ENCODE measurements at places on chromosomes 7 and 10.

- peaks cover 10% of the 10 kb centered on the region for H3K27me3 ChIP-seq
- H3K36me3 ChIP-seq, result no peaks in the 10 kb centered on the region
- no peak for DNase-seq
- no peak overlapping the region for H3K27ac ChIP-seq
- peaks cover 3% of the 10 kb centered on the region for H3K4me1 ChIP-seq
- H3K4me3 ChIP-seq, result no peak overlapping the region
These were observed 7.2 kb upstream of the EPHA1 start for GRCh38 chr7:143415742-143416397.

DNA sequence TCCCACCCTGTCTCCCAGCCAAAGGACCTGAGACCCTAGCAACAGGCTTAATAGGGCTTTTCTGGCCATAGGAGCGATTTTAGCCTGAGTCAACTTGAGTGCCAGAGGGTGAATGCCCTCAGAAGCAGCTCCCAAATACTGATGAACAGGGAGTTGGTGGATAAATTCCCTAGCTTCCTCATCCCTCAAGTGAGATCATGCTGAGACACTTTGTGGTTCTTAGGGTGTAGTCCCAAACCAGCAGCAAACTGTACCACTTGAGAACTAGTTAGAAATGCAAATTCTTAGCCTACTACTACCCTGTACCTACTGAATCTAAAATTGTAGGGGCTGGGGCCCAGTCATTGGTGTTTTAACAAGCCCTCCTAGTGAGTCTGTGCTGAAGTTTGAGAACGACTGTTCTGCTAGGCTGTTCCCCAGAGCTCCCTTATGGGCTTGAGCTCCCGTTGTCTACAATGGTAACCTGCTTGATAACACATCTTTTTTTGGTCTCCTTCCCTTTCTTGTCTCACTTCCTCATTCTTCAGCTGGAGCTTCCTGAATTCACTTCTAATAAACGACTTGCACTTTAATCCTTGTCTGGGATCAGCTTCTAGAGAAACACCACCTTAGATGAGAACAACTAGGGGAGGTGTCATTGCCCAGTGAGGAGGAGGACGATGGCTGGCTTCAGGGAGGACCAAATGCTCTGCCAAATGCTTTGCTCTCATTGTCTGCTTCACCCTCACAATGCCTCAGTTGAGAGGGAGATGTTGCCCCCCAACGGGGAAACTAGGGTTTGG is 18.2 kb upstream of the CDH23 start:
- peaks cover 31% of the 10 kb centered on the region for H3K4me1 ChIP-seq
- no peaks in the 10 kb centered on the region for H3K27me3 ChIP-seq
- H3K27ac ChIP-seq, result peak overlapping the region; percentile 11
- no peaks in the 10 kb centered on the region for H3K36me3 ChIP-seq
- DNase-seq, result peak; percentile 70

GRCh38 chr10:133457100-133457841 is 3.5 kb downstream of the SCART1 start:
- no peaks in the 10 kb centered on the region for H3K4me1 ChIP-seq
- DNase-seq, result no peak

GRCh38 chr10:48336978-48337599 is 30.6 kb downstream of the MAPK8 start:
- no peaks in the 10 kb centered on the region for H3K4me1 ChIP-seq
- H3K27me3 ChIP-seq, result no peaks in the 10 kb centered on the region
- no peak overlapping the region for H3K27ac ChIP-seq
- H3K36me3 ChIP-seq, result peaks cover 5% of the 10 kb centered on the region

GRCh38 chr10:110755781-110756180 is 111.6 kb downstream of the RBM20 start:
- no peak overlapping the region for H3K4me3 ChIP-seq
- no peaks in the 10 kb centered on the region for H3K36me3 ChIP-seq
- H3K4me1 ChIP-seq, result no peaks in the 10 kb centered on the region
- no peaks in the 10 kb centered on the region for H3K27me3 ChIP-seq
- H3K27ac ChIP-seq, result no peak overlapping the region

- no peak overlapping the region for H3K27ac ChIP-seq
- H3K4me1 ChIP-seq, result peaks cover 9% of the 10 kb centered on the region
- H3K36me3 ChIP-seq, result no peaks in the 10 kb centered on the region
- H3K27me3 ChIP-seq, result no peaks in the 10 kb centered on the region
- H3K4me3 ChIP-seq, result no peak overlapping the region
These were observed 7.2 kb downstream of the ANTXRL start for GRCh38 chr10:46293832-46294640.

GRCh38 chr10:119415536-119416503 is 126.7 kb downstream of the RGS10 start:
- H3K36me3 ChIP-seq, result peaks cover 19% of the 10 kb centered on the region
- no peaks in the 10 kb centered on the region for H3K27me3 ChIP-seq
- peaks cover 8% of the 10 kb centered on the region for H3K4me1 ChIP-seq
- no peak overlapping the region for H3K27ac ChIP-seq
- no peak for DNase-seq

GRCh38 chr10:43408331-43408709 is 666 bp downstream of the HNRNPF start:
- no peak for DNase-seq
- peak overlapping the region; percentile 100 for H3K27ac ChIP-seq
- peak overlapping the region; percentile 91 for H3K4me3 ChIP-seq
- H3K36me3 ChIP-seq, result peaks cover 1% of the 10 kb centered on the region
- no peaks in the 10 kb centered on the region for H3K27me3 ChIP-seq

- H3K27me3 ChIP-seq, result no peaks in the 10 kb centered on the region
- no peaks in the 10 kb centered on the region for H3K36me3 ChIP-seq
- no peak overlapping the region for H3K27ac ChIP-seq
- no peak overlapping the region for H3K4me3 ChIP-seq
These were observed 85.1 kb downstream of the C10orf90 start for GRCh38 chr10:126585249-126586017.

DNA sequence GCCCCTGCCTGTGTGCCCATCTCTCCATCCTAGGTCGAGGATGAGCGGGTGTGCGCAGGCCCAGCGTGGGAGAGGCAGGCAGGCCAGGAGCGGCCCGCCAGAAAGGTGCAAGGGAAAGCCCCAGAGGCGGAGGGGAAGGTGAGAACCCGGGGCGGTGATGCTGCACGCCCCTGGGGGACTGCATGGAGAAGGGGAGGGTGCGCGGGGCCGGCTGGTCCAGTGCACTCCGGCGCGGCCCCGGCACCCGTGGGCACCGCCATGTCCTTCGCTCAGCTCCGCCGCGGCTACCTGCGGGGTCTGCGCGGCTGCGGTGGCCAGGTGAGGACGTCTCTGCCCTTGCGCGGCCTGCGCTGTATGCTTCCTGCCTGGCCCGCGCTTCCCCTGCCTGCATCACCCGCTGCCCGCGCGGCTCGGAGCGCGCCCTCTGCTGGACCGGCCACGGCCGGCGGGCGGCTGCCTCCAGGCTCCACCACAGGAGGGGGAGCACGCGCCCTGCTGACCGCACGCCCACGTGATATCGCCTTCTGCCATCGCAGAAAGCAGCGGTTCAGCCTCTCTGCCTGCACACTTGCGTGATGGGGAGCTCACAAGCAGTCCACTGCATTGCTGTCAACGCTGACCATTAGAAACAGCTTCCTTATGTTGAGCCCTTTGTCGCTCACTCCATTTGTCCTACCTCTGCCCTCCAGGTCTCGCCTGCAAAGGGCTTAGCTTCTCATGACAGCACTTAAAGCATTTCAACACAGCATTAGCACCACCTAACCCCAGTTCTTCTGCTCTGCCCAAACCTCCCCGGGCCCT is 73.9 kb downstream of the CXCL12 start:
- peak; percentile 47 for DNase-seq
- H3K27ac ChIP-seq, result no peak overlapping the region
- no peaks in the 10 kb centered on the region for H3K36me3 ChIP-seq
- H3K4me1 ChIP-seq, result no peaks in the 10 kb centered on the region

DNA sequence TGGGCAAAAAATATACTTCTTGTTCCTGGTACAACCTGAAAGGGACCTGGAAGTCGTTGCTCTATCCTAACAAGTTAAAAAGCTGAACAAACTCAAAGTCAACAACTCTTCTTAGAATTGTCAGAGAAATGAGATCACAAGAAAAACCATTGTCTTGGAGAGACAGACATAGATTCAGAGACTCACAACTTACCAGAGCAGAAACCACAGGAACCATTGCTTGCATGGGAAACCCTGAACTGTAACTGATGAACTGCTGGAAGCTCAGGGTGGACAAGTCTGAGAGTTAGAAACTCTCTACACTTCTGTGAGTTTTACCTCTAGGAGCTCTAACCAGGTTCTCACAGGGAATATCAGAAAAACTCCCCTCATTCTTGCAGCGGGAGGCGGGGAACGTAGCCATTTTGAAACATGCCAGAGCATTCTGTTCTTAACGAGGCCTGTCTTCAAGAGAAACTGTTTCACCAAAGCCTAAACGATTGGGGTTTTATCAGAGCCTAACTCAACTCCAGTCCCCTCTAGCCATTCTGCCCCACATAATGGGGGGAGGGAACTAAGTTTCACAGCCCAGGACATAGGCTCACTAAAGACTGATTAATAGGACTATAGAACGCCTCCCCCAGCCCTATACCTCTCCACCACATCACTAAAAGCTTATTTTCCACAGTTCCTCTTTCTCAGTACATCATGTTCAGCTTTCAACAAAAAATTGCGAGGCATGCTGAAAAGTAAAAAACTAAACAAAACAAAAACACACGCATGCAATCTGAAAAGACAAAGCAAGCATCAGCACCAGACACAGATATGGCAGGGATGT is 12.0 kb upstream of the GSDME start:
- H3K36me3 ChIP-seq, result no peaks in the 10 kb centered on the region
- DNase-seq, result no peak
- H3K27ac ChIP-seq, result no peak overlapping the region
- no peak overlapping the region for H3K4me3 ChIP-seq
- peaks cover 10% of the 10 kb centered on the region for H3K27me3 ChIP-seq

- H3K36me3 ChIP-seq, result peaks cover 1% of the 10 kb centered on the region
- H3K27me3 ChIP-seq, result no peaks in the 10 kb centered on the region
- peak within 1 kb of the TSS; percentile 99 for H3K4me3 ChIP-seq
- DNase-seq, result peak; percentile 90
- H3K27ac ChIP-seq, result peak within 1 kb of the TSS; percentile 91
- H3K4me1 ChIP-seq, result peaks cover 16% of the 10 kb centered on the region
These were observed at the start of the genes MDH2 and STYXL1 for GRCh38 chr7:76047811-76048667. Gene MDH2, plus strand, starts transcription at chr7:76048106. Its CDS starts 55 bp downstream, at chr7:76048161. Gene STYXL1, minus strand, starts transcription at chr7:76048000. Its CDS starts 17,477 bp downstream, at chr7:76030523.

- no peak overlapping the region for H3K4me3 ChIP-seq
- H3K36me3 ChIP-seq, result no peaks in the 10 kb centered on the region
- no peak overlapping the region for H3K27ac ChIP-seq
- no peaks in the 10 kb centered on the region for H3K27me3 ChIP-seq
- H3K4me1 ChIP-seq, result peaks cover 82% of the 10 kb centered on the region
These were observed 37.3 kb downstream of the INPP5A start for GRCh38 chr10:132574783-132575319.

DNA sequence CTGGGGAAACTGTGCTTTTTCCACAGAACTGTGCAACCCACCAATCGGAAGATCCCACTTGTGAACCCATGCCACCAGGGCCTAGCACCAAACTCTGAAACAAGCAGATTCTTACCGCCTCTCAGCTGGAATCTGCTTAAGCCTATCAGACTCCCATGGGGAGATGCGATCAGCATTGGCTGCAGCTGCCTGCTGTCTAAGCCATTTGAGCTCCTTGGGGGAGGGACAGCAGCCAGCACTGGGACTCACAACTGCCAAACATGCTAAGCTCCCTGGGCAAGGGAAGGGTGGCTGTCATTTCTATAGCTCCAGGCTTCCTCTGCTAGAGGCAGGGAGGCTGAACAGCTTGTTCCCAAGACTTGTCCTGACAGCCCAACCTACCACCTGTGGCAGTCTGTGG is 283.8 kb downstream of the CDK14 start:
- no peaks in the 10 kb centered on the region for H3K4me1 ChIP-seq
- DNase-seq, result no peak
- no peaks in the 10 kb centered on the region for H3K27me3 ChIP-seq
- H3K36me3 ChIP-seq, result no peaks in the 10 kb centered on the region

- H3K27me3 ChIP-seq, result no peaks in the 10 kb centered on the region
- H3K4me3 ChIP-seq, result no peak overlapping the region
- H3K27ac ChIP-seq, result no peak overlapping the region
- no peaks in the 10 kb centered on the region for H3K4me1 ChIP-seq
- DNase-seq, result no peak
- H3K36me3 ChIP-seq, result no peaks in the 10 kb centered on the region
These were observed 311.2 kb upstream of the SEMA3D start for GRCh38 chr7:85498031-85498430.

- no peaks in the 10 kb centered on the region for H3K36me3 ChIP-seq
- no peak overlapping the region for H3K27ac ChIP-seq
- no peak for DNase-seq
- H3K4me3 ChIP-seq, result no peak overlapping the region
These were observed 110.1 kb upstream of the POM121L12 start for GRCh38 chr7:52925332-52925731.

DNA sequence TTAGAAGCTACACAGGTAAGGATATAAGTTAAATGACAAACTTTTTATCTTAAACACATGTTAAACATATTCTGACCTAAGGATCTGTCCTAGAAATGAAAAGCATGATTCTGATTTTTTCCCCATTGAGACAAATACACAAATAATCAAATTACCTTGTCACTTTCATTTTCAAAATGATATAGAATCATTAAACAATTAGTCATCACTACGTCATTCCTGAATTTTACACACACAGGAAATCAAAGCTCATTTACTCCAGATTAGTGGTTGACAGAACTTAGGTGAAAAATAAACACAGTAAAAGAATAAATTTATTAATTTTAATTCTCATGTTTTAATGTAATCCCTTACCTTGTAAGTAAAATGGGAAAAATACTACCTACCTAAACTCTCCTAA is 89.0 kb downstream of the AASS start:
- H3K4me1 ChIP-seq, result no peaks in the 10 kb centered on the region
- DNase-seq, result no peak
- no peaks in the 10 kb centered on the region for H3K36me3 ChIP-seq
- no peak overlapping the region for H3K4me3 ChIP-seq
- no peaks in the 10 kb centered on the region for H3K27me3 ChIP-seq
- no peak overlapping the region for H3K27ac ChIP-seq

GRCh38 chr7:127392566-127393367 is at the start of gene ZNF800:
Gene ZNF800, minus strand, starts transcription at chr7:127392708. Its CDS starts 1,151 bp downstream, at chr7:127391557.
- H3K27me3 ChIP-seq, result no peaks in the 10 kb centered on the region
- peaks cover 33% of the 10 kb centered on the region for H3K4me1 ChIP-seq
- peak; percentile 94 for DNase-seq
- H3K4me3 ChIP-seq, result peak within 1 kb of the TSS; percentile 95
- H3K27ac ChIP-seq, result peak within 1 kb of the TSS; percentile 96

DNA sequence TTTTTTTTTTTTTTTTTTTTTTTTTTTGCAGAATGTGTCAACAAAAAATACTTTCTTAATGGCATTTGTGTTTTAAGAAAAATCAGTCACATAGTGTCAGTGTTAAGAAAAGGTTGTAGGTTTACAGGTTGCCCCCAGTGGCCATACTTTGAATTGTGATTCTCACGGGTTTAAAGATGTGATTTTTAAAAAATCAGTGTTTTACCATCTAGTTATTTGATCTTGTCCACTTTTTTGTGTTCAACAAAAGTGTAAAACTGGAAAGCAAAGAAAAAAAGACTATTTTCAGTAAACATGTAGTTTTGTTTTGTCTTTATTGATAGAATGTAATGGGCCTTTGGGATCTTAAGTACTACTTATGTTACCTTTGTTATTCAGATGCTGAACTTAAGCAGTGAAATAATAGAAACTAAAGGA is 25.7 kb downstream of the SUV39H2 start:
- no peaks in the 10 kb centered on the region for H3K27me3 ChIP-seq
- no peak overlapping the region for H3K27ac ChIP-seq
- peaks cover 7% of the 10 kb centered on the region for H3K36me3 ChIP-seq
- H3K4me1 ChIP-seq, result no peaks in the 10 kb centered on the region
- no peak overlapping the region for H3K4me3 ChIP-seq

- no peak overlapping the region for H3K4me3 ChIP-seq
- H3K27me3 ChIP-seq, result no peaks in the 10 kb centered on the region
- H3K4me1 ChIP-seq, result peaks cover 7% of the 10 kb centered on the region
These were observed 5.4 kb downstream of the PPP1R17 start for GRCh38 chr7:31692451-31692850.

GRCh38 chr7:141704112-141704511 is 2.1 kb upstream of the DENND11 start:
- peaks cover 25% of the 10 kb centered on the region for H3K4me1 ChIP-seq
- no peak overlapping the region for H3K27ac ChIP-seq
- no peak overlapping the region for H3K4me3 ChIP-seq

Measured in B cell (primary cell).